Stimulated activated CD4-positive, alpha-beta T cell treated with anti-CD3 and anti-CD28 coated beads, Interleukin-4, amount 100 ng/mL, for 24 hours (primary cell): ENCODE measurements at places on chromosomes 12 and 14.

DNA sequence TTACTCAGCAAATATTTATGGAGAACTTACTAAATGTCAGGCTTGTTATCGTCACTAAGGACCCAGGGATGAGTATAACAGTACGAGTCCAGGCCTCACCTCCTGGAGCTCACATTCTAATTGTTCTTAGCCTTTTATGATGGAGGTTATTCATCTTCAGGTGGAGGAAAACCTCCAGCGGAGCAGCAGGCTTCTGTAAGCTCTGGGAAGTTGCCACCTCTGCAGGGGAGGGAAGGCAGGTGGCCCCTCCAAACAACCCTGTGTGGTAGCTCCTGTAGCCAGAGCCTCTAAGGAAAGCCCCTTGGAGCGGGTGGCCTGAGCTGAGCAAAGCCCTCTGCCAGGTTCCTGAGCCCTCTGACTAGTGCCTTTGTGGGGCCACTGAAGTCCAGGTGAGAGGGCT is 104.1 kb downstream of the SMOC1 start:
- DNase-seq, result no peak

GRCh38 chr14:54890788-54891187 is 11.8 kb downstream of the GCH1 start:
- DNase-seq, result no peak

DNA sequence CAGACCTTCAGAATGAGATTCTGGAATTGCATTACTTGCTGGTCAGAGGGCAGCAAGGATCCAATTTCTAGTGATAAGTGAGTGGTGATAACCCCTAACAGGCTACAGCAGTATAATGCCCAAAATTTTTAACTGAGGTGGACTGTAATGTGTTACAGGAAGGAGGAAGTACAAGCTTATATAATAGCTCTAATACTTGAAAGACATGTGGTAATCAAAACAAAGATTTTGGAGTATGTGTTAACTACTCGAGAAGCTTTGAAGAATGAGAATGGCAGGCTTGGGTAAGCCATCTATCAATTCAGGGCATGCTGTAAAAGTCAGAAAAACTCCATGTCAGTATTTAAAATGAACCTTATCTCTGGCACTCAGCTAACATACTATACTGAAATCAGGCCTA is 70.5 kb downstream of the ANKS1B start:
- no peak for DNase-seq

GRCh38 chr14:104929268-104930230 is 4.9 kb downstream of the PLD4 start:
- no peak for DNase-seq

- DNase-seq, result no peak
These were observed 100.3 kb downstream of the SLCO1A2 start for GRCh38 chr12:21234395-21234794.

- no peak for DNase-seq
These were observed 58.0 kb upstream of the LRFN5 start for GRCh38 chr14:41548666-41549065.

DNA sequence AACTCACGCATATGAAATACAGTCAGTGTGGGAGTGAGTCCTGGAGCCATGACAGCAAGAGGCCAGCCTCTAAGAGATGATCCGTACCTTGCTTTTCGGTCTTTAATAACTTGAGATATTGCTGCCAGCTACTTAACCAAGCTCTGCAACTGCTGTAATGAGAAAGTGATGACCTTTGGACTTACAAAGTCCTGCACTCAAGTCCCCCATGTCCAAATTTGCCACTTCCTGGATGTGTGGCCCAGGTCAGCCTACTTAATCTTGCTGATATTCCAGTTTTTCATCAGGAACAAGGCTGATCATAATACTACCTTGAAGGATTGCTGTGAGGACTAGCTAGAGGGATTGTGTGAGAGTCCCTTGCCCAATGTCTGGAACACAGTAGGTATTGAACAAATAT is 33.8 kb upstream of the DUSP6 start:
- no peak for DNase-seq

DNA sequence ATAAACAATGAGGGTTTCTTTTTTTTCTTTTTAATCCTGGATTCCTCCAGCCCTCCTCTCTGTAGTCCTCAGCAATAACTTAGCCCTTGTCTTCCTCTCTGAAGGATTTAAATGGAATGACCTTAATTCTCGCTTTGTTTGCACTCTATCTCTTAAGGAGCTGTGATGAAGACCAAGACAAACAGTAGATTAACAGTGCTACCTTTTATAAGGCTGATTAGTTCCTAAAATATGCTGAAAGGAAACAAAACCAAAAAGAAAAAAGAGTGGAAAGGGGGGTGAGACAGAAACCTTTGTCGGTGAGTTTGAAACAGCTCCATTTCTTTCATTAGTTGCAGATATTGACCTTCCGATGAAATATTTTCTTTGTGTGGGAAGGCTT is 38.7 kb upstream of the PTCSC3 start:
- no peak for DNase-seq

- peak; percentile 32 for DNase-seq
These were observed 181.3 kb downstream of the ITPR2 start for GRCh38 chr12:26651566-26652188.

- DNase-seq, result no peak
These were observed 166.7 kb downstream of the ITPR2 start for GRCh38 chr12:26666286-26666685.

DNA sequence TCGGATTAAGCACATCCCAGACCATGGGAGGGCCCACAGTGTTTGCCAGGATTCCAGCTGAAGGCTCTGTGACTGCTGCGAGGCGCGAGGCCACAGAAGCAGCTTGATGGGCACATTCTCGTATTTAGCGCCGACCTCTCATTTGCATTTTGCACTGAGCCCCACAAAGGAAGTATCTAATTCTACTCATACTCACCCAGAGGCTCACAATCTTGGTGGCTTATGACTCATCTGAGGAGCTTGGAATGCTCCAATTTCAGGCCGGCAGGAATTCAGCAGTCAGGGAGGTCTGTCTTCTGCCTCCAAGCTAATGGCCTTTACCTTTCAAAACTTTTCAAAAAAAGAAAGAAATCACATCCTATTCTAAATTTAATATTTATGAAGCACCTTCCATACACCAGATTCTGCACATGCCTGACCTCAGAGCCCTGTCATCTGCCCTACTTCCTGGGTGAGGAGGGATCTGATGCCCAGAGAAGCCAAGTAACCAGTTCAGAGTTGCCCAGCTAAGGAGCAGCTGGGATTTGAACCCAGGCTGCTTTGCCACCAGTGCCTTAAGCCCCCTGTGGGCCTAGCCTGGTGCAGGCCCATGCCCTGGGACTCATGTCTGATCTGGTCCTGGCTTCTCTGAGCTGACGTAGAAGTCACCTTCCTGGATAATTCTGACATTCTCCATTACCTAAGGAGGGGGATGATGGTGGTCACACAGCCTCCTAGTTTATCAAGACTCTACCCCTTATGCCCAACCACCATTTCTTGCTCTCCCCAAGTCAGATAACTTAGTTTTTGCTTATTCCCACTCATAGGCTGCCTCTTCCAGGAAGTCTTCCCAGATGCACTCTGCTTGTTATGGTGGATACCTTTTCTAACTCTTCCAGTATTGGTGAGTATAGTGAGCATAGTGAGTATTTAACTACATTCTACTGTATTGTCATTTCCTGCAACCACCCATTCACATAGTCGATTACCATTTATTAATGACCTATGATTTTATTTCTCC is 198.9 kb downstream of the RBM19 start:
- no peak for DNase-seq

DNA sequence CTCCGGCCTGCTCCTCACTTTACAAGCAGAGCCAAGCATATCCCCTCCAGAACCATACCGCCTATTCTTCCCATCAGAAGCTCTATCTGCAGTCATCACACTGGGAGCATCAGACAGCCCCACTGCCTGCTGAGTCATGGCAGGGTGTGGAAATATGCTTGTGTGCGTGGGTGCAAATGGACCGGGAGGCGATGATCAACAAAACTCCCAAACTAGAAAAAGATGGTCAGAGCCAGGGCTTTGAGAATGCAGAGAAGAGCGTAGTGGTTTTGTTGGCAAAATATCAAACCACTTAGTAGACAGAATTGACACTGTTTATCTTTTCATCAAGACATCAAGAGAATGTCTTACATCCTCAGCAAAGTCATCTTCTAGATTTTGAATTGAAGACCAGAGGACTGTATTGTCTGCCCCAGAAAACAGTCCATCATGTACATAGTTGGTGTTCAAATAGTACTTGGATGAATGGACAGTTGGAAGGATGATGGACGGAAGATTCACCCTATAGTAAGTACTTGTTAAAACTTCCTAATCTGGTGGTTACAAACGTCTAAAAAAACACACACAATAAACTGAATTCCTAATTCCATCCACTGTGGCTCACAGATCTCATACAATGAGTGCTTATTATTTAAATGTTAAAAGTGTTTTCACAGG is 54.9 kb downstream of the VWF start:
- peak; percentile 33 for DNase-seq

GRCh38 chr12:55974308-55974730 is 441 bp downstream of the RAB5B start:
- peak; percentile 36 for DNase-seq

DNA sequence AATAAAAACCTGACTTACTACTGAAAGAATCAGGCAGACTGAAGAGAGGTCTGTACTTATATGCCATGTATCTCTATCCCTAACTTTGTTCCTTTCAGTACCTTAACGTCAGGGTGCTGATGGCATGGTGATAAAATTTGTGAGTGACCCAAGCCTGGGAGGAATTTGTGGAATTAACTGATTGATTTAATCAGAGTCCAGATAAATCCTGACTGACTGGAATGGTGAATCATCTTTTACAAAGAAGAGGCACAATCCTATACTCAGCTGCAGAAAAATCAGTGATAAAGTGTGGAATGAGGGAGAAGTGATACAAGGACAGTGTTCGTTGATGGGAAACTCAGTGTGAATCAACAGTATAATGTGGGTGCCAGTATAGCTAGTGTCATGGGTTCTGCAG is 3.7 kb downstream of the TDG start:
- DNase-seq, result no peak

DNA sequence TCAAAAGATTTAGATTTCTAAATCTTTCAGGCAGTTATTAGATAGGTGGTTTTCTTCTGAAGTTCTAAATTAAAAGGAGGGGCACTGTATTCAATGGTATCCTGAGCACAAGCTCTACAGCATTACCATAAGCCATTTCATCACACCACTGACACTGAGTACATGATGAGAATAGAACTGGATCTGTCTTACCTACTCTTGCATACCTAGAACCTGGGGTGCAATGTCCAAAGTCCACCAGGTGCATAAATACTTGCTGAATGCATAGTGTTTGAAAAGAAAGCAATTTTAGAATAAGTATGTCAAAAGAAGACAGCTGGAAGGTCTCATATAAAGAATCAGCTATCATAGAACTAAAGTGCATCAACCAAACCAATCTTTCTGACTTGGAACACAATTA is 85.5 kb upstream of the ACTN1 start:
- no peak for DNase-seq

GRCh38 chr14:101895256-101895655 is 69.1 kb upstream of the DYNC1H1 start:
- no peak for DNase-seq

DNA sequence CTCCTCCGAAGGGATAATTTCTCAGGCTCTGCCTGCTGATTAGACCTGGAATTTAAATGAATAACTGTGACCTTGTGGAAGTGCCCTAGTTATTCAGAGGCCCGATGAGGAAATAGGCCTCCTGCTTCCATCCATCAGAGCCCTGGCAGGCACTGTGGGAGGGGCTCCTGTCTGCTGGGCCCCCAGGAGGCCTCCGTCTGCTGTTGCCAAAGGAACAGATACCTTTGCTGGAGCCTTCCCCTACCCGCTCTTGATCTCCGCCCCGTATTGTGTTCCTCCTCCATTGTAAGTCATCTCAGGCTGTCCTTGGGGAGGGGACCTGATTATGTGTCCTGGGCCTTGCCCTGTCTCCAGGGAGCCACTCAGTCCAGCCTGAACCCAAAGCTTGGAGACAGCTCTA is 112.3 kb downstream of the NRXN3 start:
- DNase-seq, result no peak

GRCh38 chr12:115511986-115512711 is 765.3 kb downstream of the MED13L start:
- no peak for DNase-seq

GRCh38 chr14:106051796-106052195 is 525.4 kb downstream of the TMEM121 start:
- DNase-seq, result no peak
